ENCODE measurements at places on chromosomes 3 and 15. TPM values are rescaled to one million over a fixed set of nuclear protein-coding genes. Genes with fewer than 3 reads are reported as not detected.

Gene CLRN1
- not detected for total RNA-seq

Gene CFAP100
- total RNA-seq, result not detected

Gene GOLGA6C
- total RNA-seq, result not detected

Gene RASGRF1
- under 0.01 TPM for total RNA-seq

Gene GUCA1C
- total RNA-seq, result not detected

Gene ESYT3
- 1.1 TPM for total RNA-seq

Gene OR5K1
- not detected for total RNA-seq

Gene GHSR
- not detected for total RNA-seq

Gene MYO5C
- 17.8 TPM for total RNA-seq

Gene PDE12
- 12.6 TPM for total RNA-seq

Gene LINGO1
- total RNA-seq, result not detected

Gene CCDC39
- not detected for total RNA-seq

Gene KLHL40
- total RNA-seq, result not detected

Gene ANKUB1
- 0.26 TPM for total RNA-seq

Gene TEX55
- total RNA-seq, result not detected

Gene FANCI
- 3.5 TPM for total RNA-seq

Gene SAMD7
- not detected for total RNA-seq

Gene SQOR
- total RNA-seq, result 310 TPM

Gene ISL2
- 0.26 TPM for total RNA-seq

Gene TPM1
- total RNA-seq, result 111 TPM

Gene LDHAL6B
- not detected for total RNA-seq

Gene COL6A5
- total RNA-seq, result not detected

Gene PPP2R3A
- total RNA-seq, result 6.1 TPM

Gene CYP8B1
- total RNA-seq, result not detected

Gene FXR1
- 112 TPM for total RNA-seq

Gene TTC14
- total RNA-seq, result 22.9 TPM

Gene SCN11A
- total RNA-seq, result not detected

Gene GABRR3
- not detected for total RNA-seq

Gene TGM4
- total RNA-seq, result under 0.01 TPM

Gene TRMT10C
- 23.2 TPM for total RNA-seq
